Sigmoid colon (tissue), 7 donors: ENCODE measurements at places on chromosomes 11 and 22. TPM values are rescaled to one million over a fixed set of nuclear protein-coding genes. Genes with fewer than 3 reads are reported as not detected.

DNA sequence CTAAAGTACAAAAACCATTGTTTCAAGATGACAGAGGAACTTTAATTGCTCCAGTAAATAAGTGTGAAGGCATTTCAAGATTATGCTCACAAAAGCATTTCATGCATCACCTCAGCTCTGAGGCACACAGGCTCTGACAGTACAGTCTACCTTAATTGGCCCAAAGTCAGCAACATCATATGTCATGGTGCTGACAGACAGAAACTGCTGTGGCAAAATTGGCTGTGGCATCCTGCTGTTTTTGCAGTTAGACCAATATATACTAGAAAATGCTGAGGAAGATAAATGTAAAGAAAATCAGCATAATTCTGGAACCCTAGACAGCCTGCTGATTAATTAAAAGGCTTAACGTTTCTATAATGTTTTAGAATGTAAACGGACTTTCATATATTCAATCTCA lies 34.9 kb upstream of the PPP2R1B start:
- no peak for DNase-seq
- no peaks in the 10 kb centered on the region for H3K36me3 ChIP-seq
- H3K27ac ChIP-seq: no peak overlapping the region
- no peaks in the 10 kb centered on the region for H3K27me3 ChIP-seq
- H3K4me1 ChIP-seq: no peaks in the 10 kb centered on the region

GRCh38 chr22:31867386-31868153 lies 76.8 kb upstream of the YWHAH start:
- no peak overlapping the region for H3K4me3 ChIP-seq
- no peak overlapping the region for H3K27ac ChIP-seq
- H3K36me3 ChIP-seq: peaks cover 8% of the 10 kb centered on the region
- no peaks in the 10 kb centered on the region for H3K27me3 ChIP-seq
- no peaks in the 10 kb centered on the region for H3K4me1 ChIP-seq

DNA sequence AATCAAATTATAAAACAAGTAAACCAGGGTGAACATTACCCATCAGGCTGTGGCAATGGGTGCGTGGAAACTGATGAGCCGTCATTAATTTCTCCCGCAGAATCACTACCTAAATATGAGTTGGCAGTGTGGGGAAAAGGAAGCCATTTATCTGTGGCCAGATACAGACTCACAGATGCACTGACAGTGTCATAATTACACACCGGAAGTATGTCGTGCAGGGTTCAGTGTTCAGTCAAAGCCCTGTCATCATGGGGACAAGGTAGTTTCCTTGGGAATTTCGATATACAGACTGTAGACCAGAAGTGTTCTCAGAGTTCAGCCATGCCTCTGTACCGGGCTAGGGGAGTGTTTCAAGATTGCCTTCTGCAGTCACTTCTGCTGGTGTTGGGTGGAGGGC lies 119.2 kb upstream of the SEZ6L start:
- H3K27ac ChIP-seq: no peak overlapping the region
- DNase-seq: no peak
- no peaks in the 10 kb centered on the region for H3K36me3 ChIP-seq

DNA sequence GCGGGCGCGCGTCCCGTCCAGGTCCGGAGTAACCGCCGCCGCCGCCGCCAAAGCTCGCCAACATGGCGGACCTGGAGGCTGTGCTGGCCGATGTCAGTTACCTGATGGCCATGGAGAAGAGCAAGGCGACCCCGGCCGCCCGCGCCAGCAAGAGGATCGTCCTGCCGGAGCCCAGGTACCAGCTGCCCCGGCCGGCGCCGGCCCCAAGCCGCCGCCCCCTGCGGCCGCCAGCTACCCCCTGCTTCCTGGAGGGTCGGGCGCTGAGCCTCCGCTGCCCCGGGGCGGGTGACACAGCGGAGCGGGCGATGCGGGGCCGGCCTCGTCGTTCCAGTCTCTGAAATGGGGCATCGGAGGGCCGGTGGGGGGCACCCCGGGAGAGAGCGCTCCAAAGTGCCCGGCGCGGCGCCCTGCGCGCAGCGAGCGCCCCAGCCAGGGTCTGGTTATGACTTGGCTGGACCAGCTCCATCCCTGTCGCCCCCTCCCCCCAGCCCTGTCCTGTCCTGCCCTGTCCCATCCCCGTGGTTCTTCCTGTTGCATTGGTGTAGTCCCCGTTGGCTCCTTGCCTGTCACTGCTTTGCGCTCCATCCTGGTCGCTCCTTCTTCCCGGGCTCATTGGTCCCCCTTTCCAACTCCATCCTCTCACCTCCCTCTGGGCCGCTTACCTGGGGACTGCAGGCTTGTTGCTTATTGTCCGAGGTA lies 653 bp downstream of the GRK3 start:
- peak overlapping the region; percentile 90 for H3K4me3 ChIP-seq
- H3K4me1 ChIP-seq: no peaks in the 10 kb centered on the region
- no peaks in the 10 kb centered on the region for H3K27me3 ChIP-seq
- peak; percentile 70 for DNase-seq
- H3K36me3 ChIP-seq: no peaks in the 10 kb centered on the region

MS4A7 gene
- total RNA-seq: 51.0 TPM

SEC14L6 gene
- total RNA-seq: 0.41 TPM

DNA sequence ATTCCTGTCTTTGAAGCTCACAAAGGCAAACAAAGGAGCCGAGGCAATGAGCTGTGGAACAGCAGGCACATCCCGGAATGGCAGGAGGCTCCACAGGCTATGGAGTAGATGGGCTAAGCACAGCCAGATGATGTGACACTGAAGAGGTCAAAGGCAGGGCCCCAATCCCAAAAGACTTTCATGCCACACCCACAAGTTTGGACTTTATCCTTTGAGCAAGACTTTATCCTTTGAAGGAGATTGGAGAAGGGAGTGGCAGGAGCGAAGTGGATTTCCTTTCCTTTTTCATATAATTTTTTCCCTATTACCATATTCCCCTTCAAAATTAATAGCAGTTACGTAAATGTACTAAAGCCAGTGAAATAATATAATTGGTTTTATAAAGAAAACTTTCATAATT lies 379.4 kb downstream of the CADM1 start:
- DNase-seq: no peak
- H3K4me3 ChIP-seq: no peak overlapping the region
- no peak overlapping the region for H3K27ac ChIP-seq
- H3K36me3 ChIP-seq: no peaks in the 10 kb centered on the region
- no peaks in the 10 kb centered on the region for H3K4me1 ChIP-seq
- H3K27me3 ChIP-seq: no peaks in the 10 kb centered on the region

ATG16L2 gene
- total RNA-seq: 16.8 TPM

DNA sequence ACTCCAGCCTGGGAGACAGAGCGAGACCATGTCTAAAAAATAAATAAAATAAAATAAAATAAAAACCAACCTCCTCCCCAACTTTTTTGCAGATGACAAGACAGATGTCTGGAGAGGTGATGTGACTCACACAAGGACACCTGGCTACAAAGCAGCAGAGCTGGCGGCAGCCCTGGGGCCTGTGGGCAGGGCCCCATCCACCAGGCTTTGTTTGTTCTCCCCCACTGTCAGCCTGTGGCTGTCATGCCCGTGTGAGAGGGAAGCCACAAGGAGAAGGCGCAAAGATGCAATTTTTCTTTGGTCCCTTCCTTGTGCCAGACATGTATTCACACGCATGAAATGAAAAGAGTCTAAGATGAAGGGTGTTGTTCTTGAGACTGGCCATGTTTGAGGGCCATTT lies 16.6 kb downstream of the CD59 start:
- peaks cover 16% of the 10 kb centered on the region for H3K36me3 ChIP-seq
- peaks cover 46% of the 10 kb centered on the region for H3K4me1 ChIP-seq
- H3K4me3 ChIP-seq: no peak overlapping the region

DNA sequence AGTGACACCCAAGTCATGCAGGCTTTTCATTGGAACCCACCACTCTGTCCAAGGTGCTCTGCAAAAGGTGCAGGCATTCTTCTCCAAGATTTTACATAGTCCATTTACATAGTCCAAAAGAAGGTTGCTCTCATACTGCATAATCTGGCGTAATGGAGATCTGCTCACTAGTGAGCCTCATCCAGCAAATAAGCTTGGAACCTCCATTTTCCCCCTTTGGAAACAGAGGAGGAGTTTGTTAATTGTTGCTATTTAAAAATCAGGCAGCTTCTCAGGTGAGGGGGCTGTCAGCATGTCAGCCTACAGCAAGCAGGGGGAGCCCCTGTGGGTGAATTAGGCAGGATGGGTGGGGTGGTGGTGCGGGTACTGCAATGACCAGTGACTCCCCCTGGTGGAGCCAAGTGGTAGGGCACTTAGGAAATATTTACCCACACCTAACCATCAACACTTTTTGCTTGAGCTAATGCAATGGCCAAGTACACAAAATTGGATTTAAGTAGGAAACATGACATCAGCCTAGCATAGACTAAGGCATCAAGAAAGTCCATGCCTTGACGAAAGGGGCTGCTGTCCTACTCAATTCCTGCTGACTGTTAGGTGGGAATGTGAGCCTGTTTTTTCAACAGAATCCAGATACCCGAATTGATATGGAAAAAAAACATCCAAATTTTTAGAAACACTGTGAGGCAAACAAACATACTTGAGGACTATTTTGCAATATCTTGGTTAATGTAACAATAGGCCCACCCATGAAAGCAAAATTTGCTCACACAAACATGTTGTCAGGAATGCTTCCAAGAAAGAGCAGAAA lies 64.5 kb downstream of the AMBRA1 start:
- H3K27me3 ChIP-seq: no peaks in the 10 kb centered on the region
- H3K4me1 ChIP-seq: peaks cover 8% of the 10 kb centered on the region
- DNase-seq: peak; percentile 77
- H3K27ac ChIP-seq: no peak overlapping the region

DNA sequence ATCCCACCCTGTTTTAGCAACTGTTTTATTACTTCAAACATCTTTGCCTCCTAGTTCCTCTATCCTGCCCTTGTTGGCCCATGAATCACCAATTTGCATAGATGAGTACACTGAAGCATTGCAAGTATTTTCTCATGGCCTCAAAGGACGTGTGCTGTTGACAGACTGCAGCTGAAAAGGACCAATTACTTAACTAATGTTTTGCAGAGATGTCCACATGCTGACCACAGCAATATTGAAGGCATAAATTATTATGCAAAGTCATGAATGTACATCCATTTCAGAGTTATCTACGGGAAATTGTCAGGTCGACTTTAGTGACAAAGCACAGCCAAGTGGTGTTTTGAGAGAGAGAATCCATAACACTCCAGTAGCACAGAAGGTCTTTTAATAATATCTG lies 64.8 kb downstream of the CADM1 start:
- H3K27me3 ChIP-seq: no peaks in the 10 kb centered on the region
- H3K4me3 ChIP-seq: no peak overlapping the region
- no peaks in the 10 kb centered on the region for H3K36me3 ChIP-seq
- H3K4me1 ChIP-seq: peaks cover 7% of the 10 kb centered on the region
- no peak overlapping the region for H3K27ac ChIP-seq

DNA sequence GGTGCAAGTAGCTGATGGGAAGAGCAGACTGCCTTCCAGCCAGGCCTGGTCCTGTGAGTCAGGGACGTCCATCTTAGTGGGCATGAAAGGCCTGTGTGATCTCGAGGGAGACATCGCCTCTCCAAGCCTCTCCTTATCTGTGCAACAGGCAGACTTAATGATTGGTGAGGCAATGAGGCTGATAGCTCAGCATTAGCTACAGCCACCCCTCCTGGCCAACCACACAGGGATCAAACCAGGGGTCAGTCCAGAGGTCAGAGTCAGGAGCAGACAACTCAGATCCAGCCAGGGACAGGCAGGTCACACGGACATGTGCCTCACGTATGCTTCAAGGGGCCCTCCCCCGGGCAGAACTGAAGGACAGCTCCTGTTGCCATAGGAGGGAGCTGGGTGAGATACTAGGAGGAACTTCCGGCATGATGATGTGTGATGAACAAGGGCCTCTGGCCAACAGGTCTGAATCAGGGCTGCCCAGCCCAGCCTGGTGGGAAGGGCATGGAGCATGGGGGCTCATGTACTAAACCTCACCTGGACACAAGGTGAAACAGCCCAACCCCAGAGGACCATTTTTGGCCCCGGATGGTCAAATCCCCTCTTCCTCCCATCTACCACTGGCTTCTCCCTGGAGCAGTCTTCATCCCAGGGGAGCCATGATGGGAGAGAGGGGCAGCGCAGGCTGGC lies 2.8 kb upstream of the APOC3 start:
- DNase-seq: peak; percentile 46
- H3K27ac ChIP-seq: no peak overlapping the region
- no peak overlapping the region for H3K4me3 ChIP-seq
- no peaks in the 10 kb centered on the region for H3K27me3 ChIP-seq
- no peaks in the 10 kb centered on the region for H3K4me1 ChIP-seq

MOGAT2 gene
- total RNA-seq: 0.36 TPM

SLC5A4 gene
- total RNA-seq: not detected

CRYBA4 gene
- not detected for total RNA-seq

GRCh38 chr22:45781966-45782365 lies 110.3 kb downstream of the ATXN10 start:
- H3K36me3 ChIP-seq: no peaks in the 10 kb centered on the region
- H3K27ac ChIP-seq: no peak overlapping the region
- peaks cover 27% of the 10 kb centered on the region for H3K4me1 ChIP-seq
- no peaks in the 10 kb centered on the region for H3K27me3 ChIP-seq

DNA sequence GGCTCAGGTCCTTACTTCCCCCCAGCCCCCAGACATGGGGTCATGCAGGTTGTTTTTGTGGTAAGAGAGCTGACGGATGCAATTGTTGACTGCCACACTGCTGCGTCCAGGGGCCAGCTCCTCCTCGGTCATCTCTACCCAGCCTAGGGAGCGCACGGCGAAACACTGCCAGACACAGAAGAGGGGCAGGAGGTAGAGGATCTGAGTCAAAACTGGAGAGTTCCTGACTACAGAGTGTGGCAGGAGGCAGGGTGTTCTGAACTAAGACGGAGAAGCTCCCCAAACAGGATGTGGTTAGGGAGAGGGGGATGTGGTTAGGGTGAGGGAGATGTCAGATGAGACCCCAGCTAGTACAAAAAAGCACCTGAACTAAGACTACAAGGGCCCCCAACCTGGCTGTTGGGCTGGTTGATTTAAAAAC lies 12.3 kb downstream of the SMPD1 start:
- no peaks in the 10 kb centered on the region for H3K27me3 ChIP-seq
- no peaks in the 10 kb centered on the region for H3K4me1 ChIP-seq
- no peak overlapping the region for H3K27ac ChIP-seq
- no peak overlapping the region for H3K4me3 ChIP-seq
- no peak for DNase-seq

GRCh38 chr11:45906096-45906682 lies 882 bp downstream of the FREY1 start:
- no peak for DNase-seq
- no peaks in the 10 kb centered on the region for H3K4me1 ChIP-seq
- no peaks in the 10 kb centered on the region for H3K27me3 ChIP-seq
- no peak overlapping the region for H3K4me3 ChIP-seq

DNA sequence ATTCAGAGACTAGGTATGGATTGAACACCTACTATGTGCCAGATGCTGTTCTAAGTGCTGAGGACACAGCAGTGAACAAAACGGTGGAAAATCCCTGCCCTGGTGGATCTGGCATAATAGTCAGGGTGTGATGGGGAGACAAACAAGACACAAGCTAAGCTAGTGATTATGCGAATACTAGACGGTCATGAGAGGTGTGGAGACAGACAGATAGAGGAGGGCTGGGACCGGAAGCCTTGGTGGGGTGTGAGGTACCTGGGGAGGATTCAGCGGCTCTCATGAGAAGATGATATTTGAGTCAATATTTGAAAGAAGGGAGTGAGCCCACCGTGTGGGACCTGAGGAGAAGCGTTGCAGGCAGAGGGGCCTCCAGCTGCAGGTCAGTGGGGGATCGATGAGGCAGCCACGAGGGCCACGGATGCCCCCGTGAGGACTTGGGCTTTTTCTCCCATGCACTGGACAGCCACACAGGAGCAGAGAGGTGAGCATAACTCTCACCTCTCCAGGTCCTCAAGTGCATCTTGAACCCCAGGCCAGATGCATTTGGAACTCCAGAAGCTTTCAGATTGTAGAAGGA lies 4.7 kb downstream of the CD5 start:
- DNase-seq: no peak
- no peak overlapping the region for H3K27ac ChIP-seq
- H3K36me3 ChIP-seq: no peaks in the 10 kb centered on the region
- no peaks in the 10 kb centered on the region for H3K27me3 ChIP-seq
- H3K4me1 ChIP-seq: no peaks in the 10 kb centered on the region
- no peak overlapping the region for H3K4me3 ChIP-seq
